ENCODE measurements at places on chromosomes 12 and 14.

DNA sequence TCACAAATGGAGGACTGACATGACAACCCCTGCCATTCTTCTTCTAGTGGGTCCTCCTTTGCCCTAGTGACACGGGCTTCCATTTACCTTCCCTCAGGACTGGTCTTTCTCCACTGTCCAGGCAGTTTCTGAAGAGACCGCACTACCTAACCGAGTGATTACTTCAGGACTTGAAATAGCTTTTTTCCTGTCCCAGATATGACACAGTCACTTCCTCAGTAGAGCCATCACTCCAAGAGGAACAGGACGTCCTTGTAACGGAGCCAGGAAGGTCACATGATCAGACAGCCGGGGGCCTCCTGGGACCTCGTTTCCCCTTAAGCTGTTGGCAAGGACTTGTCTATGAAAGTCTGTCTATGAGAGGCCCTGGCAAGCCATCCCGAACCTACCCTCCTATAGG lies 62.3 kb downstream of the FOS start:
- peak; percentile 60 for DNase-seq

- DNase-seq = no peak
These were observed 371.8 kb downstream of the BTG1 start for GRCh38 chr12:91773749-91774429.

- no peak for DNase-seq
These were observed 3.0 kb upstream of the ZDHHC22 start for GRCh38 chr14:77144412-77145115.

DNA sequence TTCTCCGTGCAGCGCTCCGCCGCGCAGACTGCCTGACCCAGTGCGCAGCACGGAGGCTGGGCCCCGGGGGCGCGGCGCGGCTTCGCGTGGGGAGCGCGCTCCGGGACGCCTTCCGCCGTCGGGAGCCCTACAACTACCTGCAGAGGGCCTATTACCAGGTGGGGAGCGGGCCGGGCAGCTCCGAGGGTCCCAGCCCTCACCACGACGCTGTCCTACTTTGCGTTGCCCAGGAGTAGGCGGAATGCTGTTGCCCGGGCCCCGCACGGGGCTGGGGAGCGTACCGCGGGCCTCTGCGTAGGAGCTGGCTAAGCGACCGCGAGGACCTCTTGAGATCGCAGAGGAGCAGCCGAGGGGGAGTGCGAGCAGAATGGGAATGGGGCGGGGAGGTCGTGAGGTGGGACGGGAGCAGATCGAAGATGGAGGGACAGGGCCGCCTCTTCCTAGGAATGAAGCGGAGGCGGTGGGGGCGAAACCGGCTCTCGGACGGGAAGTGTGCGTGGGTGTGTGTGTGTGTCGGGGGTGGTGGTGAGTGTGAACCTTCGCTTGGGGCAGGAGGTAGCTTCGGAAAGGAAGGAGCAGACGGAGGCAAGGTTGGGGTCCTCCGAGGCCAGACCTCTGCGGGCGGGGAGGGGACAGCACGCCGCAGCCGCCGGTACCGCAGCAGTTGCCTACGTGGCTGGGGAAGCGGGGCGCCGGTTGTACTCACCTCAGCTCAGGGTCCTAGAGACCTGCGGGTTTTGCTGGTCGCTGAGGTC lies 751 bp downstream of the P3H3 start:
- no peak for DNase-seq

- no peak for DNase-seq
These were observed 3.5 kb upstream of the PTPRO start for GRCh38 chr12:15318841-15319240.
